ENCODE measurements at places on chromosomes 3 and 15. TPM values are rescaled to one million over a fixed set of nuclear protein-coding genes. Genes with fewer than 3 reads are reported as not detected.

Gene CSPG4
- polyA plus RNA-seq, result 12.0 TPM

Gene SYNPR
- 0.25 TPM for polyA plus RNA-seq

DNA sequence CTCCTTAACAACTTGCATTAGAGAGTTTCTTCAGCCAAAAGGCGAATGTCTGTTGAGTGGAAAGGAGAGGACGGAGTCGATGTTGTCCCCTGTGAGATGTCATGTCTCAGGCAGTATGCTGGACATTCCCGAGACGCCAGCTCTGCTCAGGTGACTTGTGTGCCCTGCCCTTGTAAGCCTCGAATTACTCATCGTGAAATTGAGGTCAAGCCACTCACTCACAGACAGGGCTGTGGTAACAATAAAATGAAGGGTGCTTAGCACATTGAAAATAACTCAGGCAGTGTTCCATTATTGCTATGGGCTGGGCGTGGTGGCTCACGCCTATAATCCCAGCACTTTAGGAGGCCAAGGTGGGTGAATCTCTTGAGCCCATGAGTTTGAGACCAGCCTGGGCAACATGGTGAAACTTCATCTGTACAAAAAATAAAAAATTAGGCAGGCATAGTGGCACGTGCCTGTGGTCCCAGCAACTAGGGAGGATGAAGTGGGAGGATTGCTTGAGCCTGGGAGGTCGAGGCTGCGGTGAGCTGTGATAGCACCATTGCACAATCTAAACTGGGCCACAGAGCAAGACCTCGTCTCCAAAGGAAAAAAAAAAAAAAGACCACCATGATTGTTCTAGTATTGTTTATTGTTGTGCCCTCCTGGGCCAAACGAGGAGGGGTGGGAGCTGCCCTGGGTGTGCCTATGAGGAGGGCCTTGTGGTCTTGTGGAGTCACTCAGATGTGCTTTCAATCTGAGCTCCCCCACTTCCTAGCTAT is 214.4 kb downstream of the THSD4 start:
- DNase-seq, result no peak

DNA sequence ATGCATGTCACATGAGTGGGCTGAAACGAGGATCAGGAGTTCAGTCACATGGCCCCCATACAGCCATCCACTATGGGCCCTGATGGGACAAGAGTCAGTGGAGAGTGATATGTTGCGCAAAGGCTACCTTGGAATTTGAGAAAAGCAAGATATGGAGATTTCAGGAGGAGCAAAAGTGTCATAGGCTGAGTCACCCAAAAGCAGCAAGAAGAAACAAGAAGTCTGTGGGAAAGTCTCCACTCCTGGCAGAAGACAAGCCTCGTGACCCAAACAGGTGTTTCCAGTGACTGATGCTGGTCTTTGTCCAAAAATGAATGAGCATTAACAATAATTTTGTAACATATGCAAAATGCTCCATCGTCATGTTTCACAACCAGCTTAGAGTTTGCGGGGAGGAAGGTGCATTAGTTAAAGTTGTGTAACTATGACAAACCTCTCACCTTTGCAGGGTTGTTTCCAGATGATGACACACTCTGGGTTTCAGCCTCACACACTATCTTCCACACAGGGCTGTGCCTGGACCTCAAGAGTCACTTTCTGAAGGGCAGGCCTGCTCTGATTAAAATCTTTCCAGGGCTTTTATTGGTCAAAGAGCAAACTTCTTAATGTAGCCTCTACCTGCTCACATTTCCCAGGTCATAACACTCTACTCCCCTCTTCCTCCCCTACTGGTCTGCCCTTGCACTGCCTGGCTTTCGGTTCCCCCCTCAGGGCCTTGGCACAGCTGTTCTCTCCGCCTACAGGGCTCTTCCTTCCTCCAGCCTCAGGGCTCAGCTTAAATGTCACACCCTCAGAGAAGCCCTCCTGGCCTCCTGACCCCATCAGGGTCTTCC is 3.9 kb upstream of the DNASE1L3 start:
- DNase-seq, result no peak

- DNase-seq, result no peak
Measured at GRCh38 chr15:101123222-101123910, 128.5 kb downstream of the CHSY1 start.

- DNase-seq, result no peak
Measured at GRCh38 chr3:113968986-113969385, 21.2 kb downstream of the ZDHHC23 start.

- no peak for DNase-seq
Measured at GRCh38 chr3:78506581-78507195, 1261.1 kb downstream of the ROBO1 start.

- no peak for DNase-seq
Measured at GRCh38 chr15:62588938-62589670, 424.0 kb upstream of the C2CD4B start.

DNA sequence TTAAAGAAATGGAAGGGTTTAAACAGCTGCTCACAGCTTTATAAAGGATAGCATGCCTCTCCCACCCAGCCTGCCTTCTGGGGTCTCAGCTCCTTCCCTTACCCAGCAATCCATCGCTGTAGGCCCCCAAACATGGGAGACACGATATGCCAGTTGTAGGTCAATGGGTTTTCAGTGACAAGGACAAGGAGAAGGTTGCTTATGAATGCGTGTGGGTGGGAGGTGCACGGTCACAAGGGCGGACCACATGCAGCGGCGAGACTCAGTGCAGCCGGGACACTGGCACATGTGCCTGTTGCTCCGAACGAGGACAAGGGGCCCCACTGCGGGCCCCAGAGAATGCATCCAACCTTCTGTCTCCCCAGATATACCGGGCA is 67.0 kb downstream of the MGLL start:
- DNase-seq, result no peak

GRCh38 chr3:177679568-177680471 is 482.5 kb upstream of the TBL1XR1 start:
- DNase-seq, result no peak

DNA sequence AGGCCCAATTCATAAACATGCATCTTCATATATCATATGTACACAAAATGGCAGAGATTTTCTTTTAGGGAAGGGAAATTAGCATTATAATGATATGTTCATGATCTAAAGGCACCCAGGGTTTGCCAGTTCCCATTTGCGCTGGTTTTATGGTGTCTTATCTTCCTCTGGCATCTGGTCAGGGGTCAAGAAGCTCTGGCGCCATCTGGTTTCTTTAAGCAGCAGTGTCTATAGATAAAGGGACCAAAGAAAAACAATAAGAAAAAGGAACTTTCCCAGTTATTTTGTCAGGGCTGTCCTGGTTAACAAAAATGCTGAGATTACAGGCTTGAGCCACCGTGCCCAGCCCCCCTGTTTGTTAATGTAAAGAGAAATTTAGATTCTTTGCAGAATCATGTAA is 3.3 kb upstream of the DCP1A start:
- no peak for DNase-seq

DNA sequence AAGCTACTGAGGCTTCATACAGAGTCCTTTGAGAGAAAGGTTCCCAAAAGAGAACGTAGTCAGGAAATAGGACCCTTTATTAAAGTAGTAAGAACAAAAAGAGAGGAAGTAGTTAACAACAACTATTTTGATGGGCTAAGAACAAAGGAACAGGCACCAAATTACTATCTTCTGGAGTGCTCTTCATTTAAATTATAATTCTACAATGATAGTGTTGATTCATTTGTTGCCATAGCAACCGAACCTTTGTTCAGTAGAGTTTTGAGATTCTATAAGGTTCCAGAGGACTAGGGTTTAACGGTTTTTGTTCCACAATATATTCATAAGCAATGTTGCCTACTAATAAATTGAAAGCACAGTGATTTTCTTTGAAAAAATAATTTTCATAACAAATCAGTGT is 78.8 kb downstream of the CMSS1 start:
- no peak for DNase-seq

GRCh38 chr15:76386178-76386577 is 49.6 kb downstream of the ISL2 start:
- DNase-seq, result no peak

DNA sequence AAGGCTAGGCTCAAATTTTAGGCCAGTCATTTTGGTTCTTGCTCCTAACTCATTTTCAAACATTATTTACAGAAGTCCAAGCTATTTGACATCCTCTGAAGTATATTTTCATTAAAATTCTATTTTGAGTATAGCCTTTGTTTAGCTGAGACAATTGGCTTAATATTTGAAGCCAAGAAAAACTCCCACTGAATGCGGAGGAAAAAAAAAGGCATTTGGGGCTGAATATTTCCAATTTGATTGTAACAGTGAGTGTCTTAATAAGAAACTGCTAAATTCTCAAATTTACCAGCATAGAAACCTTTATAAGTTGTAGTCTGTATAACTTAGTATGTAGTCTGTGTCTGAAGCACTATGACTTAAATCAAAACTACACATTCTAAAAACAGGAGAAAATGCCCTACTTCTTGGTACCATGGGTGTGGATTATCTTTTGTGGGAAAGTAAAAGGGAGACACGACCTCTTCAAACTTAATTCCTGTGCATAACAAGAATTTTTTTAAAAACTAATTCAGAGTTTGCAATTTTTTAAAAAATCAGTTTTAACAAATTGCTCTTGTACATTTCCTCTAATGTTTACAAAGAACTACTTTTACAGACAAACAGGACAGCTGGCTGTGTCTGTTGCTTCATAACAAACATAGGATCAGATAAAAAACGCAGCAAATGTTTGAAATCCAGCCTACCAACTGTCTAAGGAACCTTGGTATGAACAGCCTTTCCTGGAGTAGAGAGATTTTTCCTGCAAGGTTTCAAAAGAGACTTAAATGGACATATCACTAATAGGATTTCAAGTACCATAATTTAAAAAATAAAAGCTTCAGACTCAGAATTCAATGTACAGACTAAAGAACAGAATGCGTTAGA is 52.7 kb upstream of the LMOD3 start:
- DNase-seq, result peak; percentile 33

GRCh38 chr15:89167267-89168176 is 53.9 kb downstream of the RLBP1 start:
- no peak for DNase-seq

GRCh38 chr15:89322822-89323221 is 11.8 kb downstream of the POLG start:
- no peak for DNase-seq

DNA sequence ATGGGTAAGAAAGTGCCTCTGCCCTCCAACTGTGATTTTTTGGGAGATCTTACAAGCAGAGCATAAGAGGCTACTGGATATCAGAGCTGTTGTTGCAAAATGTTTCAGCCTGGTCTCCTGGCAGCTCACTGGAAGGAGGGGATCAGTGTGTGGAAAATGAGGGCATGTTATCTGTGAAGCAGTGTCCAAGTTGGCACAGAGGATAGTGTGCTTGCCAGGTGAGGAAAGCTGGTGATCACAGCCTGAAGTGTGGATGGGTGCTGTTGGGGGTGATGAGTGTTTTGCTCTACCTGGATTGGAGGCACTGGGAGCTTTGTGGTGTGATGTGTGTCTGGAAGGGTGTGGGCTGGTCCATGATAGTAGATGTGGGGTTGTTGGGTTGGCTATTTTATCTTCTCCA is 69.3 kb downstream of the MCTP2 start:
- DNase-seq, result no peak

DNA sequence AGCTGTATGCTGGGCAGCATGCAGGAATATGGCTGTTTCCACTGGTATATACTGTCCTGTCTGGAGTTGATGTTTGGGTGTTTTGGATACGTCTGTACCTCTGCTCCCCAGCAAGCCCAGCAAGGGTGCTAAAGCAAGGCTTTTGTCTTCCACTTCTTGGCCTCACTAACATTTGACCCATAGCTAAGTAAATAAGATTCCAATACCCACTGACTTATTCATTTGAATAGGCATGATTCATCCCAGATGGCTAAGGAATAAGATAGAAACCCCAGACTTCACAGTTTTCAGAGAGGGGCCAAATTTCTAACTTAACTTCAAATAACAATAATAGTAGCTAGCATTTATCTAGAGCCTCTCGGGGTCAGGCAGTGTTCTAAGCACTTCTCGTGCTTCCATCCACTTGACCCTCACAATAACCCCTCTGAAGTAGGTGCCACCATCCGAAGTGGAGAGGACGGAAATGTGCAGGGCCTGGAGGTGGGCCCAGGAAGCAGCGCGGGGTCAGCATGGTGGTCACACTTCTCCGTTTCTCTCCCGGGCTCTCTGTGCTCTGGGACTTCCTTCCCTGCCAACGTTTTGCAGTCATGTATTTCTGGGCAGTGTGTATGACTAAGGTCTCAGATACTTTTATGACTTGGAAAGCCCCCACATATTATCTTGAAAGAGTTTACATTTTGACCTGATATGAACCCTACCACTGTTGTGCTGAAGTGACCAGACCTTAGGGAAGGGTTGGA is 39.3 kb downstream of the LRRK1 start:
- no peak for DNase-seq

DNA sequence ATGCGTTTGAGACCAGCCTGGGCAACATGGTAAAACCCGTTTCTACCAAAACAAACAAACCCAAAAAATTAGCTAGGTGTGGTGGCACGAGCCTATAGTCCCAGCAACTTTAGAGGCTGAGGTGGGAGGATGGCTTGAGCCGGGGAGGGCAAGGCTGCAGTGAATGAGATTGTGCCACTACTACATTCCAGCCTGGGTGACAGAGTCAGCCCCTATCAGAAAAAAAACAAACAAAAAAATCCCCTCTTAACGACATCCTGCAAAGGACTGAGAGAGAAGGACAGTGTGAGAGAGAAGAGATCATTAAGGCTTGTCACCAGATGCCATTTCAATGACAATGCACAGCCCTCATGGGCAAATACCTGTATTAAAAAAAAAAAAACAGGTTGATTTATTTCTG is 266.7 kb upstream of the ATP10A start:
- no peak for DNase-seq

DNA sequence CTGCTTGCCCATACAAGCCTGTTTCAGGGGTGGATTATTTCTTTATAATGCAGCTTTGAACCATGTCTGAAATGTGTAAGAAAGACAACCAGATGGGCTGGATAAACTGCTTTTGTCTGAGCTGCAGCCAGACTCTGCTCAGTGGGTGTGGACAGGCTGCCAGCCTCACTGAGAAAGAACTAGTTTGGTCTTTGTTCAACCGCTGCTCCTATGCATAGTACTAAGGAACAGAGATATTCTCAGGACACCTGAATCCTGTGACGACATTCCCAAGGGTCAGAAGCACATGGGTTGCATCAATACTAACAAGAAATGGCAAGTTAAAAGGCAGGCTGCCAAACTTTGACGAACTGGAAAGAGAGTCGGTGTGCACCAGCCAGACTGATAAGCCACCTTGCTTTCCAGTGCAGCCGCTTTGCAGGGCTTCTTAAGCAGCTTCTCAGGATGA is 57.2 kb downstream of the PLD1 start:
- no peak for DNase-seq

DNA sequence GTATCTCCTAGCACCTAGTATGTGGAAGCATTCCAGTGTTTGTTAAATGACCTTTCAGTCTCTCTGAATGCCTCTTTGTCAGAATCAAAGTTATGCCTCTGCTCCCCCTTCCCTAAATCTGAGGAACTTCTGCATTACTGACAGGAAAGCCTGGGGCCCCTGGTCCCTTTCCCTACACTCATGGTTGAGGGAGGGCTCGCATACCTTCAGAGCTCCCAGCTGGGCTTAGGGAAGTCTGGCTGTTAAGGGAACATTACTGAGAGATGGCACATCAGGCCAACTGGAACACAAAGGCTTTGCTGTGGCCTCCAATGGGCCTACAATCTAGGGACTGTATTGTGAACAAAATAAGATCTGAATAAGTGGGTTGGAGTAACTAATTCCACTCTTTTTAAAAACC is 10.3 kb downstream of the PKM start:
- no peak for DNase-seq

All from right lung (tissue), 10 donors.